ENCODE measurements at places on chromosomes 7 and 10.

DNA sequence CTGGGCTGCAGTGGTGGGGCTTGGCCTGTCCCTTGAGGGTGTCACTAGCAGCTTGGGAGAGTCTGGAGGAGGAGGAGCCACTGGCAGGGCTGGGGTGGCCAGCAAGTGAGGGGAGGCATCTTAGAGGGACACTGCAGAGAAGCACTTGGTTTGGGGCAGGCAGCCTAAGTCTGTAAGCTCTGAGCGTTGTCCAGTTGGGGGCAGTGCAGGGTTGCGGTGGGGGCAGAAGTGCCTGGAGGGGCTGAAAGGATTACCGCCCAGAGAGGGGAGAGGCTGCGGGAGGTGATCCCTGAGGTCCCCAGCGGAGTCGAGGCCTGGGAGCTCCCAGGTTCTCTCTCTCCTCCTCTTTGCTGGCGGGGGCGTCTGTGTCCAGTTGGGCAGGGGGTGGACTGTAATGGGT, 7.4 kb downstream of the ADCYAP1R1 start:
- no peak for DNase-seq

GRCh38 chr10:128687408-128687807, 561.2 kb upstream of the MKI67 start:
- DNase-seq = no peak

- DNase-seq = no peak
These were observed 4.4 kb downstream of the HBP1 start for GRCh38 chr7:107173191-107173590.

DNA sequence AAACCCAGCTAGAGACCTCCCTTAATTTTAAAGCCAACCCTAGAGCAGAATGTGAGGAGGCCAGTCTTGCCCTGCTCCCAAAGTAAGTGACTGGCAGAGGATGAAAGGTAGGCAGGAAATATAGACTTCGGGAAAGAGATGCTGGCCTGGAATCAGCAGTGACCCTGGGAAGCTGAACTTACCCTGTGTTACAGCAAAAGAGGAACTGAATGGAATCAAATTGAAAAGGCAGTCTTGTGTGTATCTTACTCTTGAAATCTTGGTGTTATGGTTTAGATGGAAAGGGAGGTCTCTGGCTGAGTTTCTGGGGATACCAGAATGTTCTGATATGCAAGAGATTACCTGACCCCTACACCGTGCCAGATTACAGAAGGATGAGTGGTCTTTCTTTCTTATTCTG, 7.9 kb upstream of the CFAP43 start:
- no peak for DNase-seq

- DNase-seq = no peak
These were observed 55.7 kb downstream of the TMEM209 start for GRCh38 chr7:130149281-130150139.

DNA sequence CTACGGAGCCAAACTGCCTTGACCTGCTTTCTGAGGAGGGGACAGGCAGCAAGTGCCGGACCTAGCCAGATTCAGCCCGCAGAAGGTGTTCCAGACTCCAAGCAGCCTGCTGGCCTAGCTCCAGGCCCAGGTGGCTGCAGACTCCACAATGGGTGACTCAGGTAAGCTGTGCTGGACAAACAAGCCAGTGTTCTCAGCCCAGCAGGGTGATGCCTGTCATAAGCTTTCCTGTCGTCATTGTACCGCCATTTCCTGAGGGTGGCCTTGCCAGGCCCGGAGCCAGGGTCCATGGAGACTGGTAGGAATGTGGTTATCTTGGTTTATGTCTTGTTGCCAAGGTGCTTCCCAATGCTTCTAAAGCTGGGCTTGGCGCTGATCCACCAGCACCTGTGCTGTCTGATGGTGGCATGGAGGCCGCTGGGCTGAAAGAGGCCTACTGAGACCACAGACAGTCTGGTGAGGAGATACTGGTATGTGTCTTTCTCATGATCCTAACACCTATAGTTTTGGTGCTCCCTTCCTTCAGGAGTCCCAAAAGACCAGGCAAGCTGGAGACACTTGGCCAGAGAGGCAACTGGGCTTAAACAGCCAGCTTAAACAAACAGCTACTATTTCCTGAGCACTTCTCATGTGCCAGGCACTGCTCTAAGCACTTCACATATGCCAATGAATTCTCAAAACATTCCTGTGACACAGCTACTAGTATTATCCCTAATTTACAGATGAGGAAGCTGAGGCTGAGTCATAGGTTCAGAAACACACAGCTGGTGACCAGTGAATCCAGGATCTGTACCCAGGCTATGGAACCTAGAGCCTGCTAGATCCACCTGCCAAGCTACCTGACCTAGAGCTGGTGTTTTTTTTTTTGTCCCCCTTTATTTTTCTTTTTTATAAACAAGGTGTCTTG, 42.0 kb downstream of the ZC3HC1 start:
- DNase-seq = peak; percentile 29

DNA sequence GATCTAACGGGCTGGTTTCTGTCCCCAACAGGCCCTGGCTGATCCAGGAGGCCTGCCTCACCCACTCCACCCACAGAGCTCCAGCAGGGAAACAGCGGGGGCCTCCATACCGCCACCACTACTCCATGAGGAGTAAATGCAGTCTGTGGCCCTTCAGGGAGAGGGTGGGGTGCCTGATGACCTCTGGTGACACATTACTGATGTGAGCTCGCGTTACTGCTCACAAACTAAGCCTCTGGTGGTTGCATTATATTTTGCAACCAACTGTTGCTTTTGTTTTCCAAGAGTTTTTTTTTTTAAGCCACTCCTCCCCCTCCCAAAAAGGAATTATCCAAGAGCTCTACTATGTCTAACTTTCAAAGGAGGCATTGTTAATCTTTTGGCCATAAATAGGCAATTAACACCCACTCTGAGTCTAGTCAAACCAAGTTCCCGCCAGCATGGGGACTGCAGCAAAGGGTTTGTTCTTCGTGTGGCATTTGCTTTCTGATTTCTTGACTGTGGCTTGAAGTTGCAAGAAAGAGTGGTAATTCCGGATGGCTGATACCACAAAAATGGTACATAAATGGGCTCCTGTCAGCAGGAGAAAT, 72.6 kb downstream of the FAM53B start:
- peak; percentile 42 for DNase-seq

DNA sequence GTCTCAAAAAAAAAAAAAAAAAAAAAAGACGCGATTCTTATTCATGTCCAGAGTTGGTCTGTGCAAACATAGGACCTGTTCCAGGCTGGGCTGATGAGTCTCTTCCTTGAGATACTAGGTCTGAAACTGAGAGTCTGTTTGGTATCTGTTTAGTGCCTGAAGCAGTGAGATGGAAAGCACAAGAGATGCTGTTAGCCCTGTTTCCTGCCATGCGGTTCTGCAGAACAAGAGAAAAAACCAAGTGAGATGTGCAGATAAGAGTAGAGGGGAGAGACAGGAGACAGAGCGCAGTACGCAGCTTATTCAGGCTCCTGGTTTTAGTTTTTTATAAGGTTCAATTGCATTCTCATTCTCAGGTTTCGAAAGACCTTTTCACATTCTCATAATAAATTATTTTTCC, 85.8 kb upstream of the PRKCQ start:
- no peak for DNase-seq

DNA sequence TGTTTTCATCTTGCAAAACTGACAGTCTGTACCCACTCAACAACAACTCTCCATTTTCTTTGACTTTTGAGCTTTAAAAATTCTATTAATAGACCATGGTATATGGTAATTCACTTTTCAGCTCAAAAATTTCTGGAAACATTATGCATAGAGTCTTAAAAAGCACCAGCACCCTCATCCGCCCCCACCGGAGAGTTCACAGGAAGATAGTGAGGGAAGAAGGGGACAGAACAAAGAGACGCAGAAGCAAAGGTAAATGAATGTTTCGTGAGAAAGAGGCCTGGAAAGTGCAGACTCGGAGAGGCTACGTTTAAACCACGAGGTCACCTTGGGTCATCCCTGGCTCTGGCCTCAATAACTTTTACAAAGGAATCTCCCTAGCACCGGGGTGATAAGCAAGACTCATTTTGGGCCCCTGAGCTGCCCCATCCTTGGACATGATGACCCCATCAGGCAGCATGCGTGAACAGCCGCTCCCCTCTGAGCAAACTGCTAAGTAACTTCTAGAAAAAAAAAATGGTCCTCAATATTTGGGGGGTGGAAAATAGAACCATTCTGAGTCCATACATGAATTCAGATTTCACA, 96.3 kb downstream of the CPXM2 start:
- DNase-seq = no peak

DNA sequence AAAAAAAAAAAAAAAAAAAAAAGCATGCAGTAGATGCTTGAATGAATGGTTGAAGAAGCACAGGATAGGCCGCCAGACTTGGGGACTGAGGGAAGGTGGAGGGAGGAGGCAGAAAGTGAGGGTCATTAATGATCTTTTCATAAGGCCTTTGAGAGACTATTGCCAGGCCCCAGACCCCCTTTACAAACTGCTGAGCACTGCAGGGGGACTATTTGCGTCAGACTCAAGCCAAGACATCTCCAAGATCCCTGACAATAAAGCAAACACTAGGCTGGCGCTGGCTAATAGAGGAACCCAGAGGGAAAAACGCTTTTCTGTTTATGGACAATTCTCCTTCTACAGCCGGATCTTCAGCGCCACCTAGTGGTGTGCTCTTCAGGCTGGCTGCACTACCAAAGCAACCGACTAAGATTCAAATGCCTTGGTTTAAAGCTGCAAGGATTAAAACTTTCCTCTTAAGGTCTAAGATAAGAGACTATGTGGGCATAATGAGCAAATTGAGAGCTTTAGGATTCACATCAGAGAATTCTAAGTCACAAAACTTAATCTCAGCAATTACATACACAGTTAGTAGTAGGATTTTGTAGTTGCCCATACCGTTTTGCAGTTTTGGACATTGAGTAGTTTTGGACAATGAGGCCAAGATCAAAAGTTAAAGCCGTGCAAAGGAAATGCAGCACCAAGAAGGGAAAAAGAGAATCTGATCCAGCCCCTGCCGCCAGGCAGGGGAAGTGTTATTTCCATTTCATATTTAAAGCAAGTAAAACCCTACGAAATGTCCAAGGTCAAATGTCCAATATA, 17.9 kb upstream of the AGK start:
- peak; percentile 62 for DNase-seq

DNA sequence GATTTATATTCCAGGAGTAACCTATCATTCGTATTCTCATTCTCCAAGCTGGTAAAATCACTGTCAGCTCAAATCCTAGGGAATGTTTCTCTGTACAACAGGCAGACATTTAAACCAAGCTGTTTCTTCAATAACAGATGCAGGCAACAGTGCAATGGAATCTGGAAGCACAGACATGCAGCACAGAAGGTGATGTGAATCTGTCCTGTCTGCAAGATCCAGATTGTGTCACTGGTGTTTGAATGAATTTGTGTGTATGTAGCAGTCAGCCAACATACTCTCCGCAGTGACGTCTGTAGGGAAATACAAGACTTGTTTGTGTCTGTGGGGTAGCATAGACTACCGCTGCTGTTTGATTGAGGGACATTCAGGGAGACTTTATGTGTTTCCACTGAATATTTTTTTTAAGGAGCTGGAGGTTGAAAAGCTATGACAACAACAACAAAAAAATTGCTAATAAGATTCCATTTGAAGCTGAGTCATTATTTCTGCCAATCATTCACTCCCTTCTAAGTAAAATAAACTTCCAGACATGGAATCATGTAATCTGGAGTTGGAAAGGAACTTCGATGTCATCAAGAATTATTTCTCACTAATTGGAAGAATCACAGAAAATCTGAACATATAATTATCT, 122.9 kb upstream of the MYO3A start:
- no peak for DNase-seq

DNA sequence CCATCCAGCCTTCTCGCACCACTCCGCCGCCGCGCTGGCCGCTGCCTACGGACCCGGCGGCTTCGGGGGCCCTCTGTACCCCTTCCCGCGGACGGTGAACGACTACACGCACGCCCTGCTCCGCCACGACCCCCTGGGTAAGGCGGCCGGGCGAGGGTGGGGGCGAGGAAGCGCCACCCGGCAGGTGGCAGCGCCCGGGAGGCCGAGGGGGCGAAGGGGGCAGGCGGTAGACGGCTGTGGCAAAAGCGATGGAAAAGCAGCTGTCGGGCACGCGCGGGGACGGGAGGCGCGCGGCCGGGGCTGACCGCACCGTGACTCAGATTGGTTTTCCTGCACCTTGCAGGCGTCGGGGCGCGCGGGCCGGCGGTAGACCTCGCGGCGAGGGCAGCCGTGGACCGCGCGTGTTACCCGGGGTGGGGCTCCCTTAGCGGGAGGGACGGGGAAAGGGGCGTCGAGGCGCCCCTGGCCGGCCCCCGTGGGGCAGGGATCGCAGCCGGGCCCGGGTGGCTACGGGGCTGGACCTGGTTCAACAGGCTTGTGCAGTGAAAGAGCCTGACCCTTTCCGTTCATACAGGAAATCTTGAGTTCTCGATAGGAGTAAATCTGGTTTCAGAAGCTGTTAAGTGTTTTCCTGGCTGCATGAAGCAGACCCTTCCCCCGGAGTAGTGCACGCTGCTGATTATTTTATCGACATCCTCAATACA, 608 bp downstream of the HHEX start:
- DNase-seq = no peak

All from stromal cell of bone marrow (primary cell).